NCI-H1417 treated with DMSO at 0.1 percent for 48 hours (cell line): ENCODE measurements at places on chromosomes 5 and 9.

DNA sequence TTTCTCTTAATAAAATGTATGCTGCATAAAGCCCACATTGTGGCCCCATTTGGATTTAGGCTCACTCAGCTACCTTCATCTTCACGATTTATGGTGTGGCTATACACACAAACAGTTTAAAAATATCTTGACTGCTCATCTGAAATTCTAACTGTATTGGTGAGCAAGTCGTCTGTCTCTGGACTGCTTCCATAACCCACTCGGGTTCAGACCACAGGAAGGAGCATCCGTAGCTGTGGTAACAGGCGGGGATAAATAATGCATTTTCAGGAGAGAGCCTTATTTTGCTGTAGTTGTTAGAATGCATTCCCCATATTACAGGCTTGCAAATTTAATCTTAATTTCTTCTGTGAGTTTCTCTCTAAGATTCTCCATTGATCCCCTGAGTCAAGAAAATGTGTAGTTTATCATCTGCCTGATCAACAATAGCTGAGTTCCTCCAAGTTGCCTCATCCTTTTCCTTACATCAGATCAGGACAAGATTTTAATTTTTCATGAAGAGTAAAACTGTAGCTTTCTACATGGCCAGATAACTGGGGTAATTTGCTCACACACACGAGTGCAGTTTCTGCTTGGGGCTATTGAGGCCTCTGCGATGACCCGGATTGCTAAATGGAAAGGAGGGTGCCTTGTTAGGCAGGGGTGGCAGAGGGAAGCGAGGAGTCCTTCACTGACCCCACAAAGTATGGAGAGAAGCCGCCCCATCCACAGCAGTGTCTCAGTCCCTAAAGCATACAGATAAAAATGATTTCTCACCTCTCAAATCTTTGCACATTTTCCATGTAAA, 133.9 kb downstream of the FSTL4 start:
- DNase-seq = no peak

DNA sequence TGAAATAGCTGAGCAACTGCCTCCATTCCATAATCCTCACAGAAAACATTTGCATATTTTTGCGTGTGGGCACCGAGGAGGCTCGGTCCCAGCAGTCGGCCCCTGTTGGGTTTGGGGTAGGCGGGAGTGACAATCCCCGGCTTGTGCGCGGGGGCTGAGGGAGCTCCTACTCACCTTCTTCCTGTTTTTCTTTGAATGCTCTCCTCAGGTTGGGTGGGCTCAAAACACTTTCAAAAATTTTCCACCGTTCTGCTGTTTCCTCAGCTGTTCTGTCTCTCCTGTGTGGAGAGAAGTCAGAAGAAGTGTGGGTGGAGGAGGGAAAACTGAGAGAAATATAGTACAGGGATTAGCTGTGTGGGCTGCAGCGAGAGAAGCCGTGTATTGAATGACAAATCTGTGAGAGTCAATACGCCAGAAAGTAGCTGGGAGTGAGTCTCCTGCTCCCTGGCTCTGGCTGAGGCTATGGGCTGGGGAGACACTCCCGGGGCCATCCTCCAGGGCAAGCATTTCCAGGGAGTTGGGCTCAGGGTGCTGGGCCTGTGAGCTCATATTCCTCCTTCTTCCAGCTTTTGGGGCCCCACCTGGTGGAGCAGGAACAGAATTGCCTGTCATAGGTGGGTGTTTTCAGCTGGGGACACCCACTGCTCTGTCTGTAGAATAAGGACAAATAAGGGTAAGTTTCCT, 84.7 kb downstream of the CMYA5 start:
- DNase-seq = no peak

DNA sequence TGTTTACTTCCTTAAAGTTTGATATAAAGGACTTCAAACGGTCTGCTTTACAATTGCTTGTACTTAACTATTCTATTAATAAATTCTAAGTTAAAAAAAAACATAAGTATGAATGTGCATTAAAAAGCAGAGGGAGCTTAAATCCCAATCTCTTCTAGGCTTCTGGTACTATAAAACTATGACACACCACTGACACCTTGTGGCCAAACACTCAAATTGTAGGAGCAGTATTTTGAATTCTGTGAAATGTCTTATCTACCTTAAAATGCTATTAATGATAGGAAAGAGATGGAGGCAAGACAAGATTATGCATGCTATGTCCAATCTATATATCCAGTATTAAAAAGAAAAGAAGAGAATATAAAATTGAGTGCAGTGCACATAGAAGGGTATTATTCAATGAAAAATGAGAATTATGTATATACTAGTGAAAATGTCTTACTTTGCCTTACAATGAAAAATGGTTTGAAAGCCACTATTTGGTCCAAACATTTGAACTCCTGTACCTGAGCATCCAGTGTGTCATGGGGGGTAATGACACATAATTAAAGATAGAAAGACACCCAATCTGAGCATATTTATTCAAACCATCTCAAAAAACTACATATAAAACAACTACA, 87.6 kb downstream of the ERP44 start:
- no peak for DNase-seq

DNA sequence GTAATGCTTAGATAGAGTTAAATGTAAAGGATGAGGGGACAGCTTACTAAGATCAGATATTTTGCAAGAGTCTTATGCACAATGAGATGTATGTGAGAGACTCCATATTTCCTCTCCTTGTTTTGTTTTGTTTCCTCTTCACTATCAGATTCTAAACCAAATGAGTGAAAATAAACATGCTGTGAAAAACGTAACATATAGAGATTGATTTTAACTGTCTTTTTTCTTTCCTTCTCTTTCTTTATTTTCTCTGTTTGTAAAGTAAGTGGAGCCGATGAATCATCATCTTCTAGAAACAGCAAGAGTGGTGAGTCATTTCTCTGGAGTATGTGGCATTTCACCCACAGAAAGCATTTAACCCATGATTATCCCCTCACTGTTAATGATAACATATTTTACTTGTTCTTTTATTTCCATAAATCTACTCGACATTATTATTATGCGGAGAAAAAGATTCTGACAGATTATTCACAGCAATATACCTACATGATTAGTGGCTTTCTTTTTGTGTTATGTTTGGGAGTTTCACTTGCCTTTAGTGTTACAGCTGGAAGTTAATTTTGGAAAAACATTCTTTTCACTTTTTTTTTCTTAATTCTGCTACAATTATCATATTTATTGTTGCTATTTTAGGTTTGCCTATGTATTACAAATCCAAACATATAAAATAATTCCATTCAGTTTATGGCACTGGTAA, 2.1 kb upstream of the ANXA1 start:
- DNase-seq = no peak

GRCh38 chr5:131330031-131330430, 66.2 kb downstream of the CDC42SE2 start:
- DNase-seq = no peak

DNA sequence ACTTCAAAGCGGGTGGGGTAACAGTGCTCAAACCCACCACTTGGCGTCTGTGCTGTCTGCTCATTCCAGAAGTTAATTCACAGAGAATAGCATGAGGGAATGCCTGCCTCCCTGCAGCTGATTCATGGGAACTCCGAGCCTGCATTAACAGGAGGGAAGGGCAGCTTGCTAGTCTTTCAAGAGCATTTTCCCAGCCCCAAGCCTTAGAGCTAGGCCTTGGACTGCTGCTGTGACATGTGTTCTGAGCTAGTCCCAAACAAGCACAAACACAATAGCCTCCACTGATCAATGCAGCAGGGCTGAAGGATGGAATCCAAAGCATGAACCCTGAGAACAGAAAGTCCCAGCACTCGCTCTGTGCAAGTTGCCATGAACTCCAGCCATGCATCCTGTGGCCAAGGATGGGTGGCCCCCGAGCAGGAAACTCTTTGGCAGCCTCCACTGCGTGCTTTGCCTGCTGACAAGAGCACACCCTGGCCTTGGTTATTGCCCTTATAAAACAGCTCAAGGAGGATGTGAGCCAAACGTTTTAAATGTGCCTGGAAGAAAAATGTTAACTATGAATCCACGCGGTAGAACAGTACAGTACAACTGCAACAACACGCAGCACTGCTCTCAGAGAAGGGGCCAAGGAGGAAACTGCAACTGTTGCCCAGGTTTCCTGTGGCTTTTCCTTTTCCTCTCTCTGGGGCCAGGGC, 653.1 kb upstream of the KLF4 start:
- no peak for DNase-seq

DNA sequence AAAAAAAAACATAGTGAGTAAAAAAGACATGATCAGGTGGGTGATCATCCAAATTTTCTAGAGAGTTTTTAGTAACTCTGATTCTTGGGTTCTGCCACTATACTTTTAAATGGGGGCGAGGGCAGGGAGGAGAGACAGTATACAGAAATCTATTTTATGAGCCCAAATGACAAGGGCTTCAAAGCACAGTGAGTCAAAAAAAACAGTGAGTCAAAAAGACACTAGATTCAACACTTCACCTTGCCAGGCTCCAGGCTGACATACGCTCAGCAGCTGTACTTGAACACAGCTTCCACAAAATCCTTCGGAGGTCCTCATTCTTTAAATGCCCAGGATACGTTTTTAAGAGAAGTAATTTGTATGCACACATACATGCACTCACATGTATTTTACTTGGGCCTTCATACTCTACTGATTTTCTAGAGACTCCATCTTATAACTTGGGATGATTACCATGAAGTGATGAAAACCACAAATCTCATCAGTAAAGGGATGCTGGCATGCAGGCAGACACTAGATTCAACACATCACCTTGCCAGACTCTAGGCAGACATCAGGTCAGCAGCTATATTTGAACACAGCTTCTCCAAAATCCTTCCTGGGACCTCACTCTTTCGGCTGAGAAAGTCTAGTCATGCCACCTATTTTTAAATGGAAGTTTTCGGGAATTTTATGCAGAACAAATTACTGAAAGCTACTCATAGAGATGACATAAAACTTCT, 28.8 kb downstream of the NR3C1 start:
- DNase-seq = no peak

- no peak for DNase-seq
These were observed 32.8 kb downstream of the SECISBP2 start for GRCh38 chr9:89350988-89351557.

GRCh38 chr9:99873531-99873930, 32.9 kb upstream of the STX17 start:
- DNase-seq = no peak

GRCh38 chr5:72634444-72634843, 127.2 kb upstream of the ZNF366 start:
- DNase-seq = no peak

DNA sequence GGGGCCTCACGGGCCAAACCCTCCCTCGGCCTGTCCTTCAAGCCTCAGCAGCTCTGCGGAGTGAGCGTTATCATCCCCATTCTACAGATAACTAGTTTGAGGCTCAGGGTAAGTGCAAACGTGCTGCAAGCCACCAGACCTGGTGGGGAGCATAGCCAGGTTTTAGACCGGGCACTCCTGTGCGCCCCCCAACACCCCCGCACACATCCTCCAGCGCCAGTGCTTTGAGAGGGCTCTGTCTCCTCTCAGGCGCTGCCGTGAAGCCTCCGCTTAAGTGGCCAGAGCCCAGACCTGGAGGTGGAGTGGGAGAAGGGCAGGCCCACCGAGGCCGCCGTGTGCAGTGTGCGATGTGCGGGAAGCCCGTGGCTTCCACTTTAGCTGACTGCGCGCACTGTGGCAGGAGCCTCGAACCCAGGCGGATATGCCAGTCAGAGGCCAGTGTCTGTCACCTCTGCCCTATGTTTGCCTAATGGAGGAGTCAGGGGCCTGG, 1.6 kb upstream of the MGAT1 start:
- DNase-seq = no peak

DNA sequence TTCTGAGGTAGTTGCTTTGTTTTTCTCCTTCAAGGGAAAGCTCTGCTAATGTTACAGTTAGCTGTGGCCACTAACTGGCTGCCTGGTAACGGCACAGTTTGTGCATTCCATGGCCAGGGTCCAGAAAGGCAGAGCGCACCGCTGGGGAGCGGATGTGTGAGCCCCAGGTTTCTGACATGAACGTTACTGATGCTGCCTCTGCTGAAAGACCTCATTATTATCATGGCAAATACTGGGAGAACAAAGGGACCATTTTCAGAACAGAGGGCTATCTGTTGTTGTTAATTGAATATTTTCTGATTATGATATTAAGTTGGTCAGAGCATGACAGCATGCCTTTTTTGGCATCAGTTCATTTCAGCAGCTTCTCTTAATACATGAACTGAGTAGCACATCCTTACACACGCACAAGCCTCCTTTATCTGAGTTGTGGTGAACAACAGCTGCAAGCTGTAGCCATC, 134.1 kb downstream of the NUDT12 start:
- DNase-seq = no peak

- DNase-seq = no peak
These were observed 93.6 kb downstream of the SEMA6A start for GRCh38 chr5:116480894-116481510.
